ENCODE measurements at places on chromosomes 4 and X.

GRCh38 chr4:106762666-106763443, 273.3 kb downstream of the DKK2 start:
- peak; percentile 10 for DNase-seq

DNA sequence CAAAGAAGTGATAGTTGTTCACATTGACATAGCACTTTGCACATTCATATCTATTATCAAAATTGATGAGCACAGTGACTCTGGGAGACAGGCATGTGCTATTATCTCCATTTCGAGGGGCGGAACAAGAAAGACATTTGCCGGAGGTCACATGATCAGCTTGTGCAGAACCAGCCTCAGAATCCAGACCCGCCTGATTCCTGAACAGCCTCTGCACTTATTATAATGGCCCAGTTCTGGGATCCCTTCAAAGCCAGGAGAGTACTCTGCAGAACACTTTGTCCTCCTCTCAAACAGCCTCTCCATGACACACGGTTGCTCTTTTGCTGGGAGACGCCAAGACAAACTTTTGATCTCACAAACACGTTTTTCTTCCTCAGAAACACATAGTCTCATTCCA, 48.4 kb downstream of the RWDD4 start:
- peak; percentile 32 for DNase-seq

GRCh38 chr4:30399476-30399875, 320.7 kb upstream of the PCDH7 start:
- no peak for DNase-seq

- no peak for DNase-seq
Observed at GRCh38 chr4:2069161-2069971, 10.2 kb downstream of the NAT8L start.

DNA sequence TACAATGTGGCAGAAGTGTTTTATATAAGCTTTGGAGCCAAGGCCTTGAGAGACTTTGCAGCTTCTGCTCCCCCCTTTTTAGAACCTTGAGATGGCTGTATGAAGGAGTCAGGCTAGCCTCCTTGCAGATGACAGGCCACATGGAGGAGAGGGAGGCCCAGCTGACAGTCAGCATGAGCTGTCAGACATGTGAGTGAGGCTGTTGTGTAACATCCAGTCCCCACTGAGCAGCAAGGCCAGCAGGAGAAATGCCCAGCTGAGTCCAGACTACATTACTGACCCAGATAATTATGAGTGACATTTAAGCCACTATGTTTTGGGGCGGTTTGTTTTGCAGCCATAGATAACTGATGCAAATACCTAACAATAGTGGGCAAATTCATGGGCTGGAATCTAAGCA, 515.3 kb upstream of the ARX start:
- DNase-seq: peak; percentile 64

Data from stromal cell of bone marrow (primary cell).